ENCODE measurements at places on chromosomes 12 and 14.

DNA sequence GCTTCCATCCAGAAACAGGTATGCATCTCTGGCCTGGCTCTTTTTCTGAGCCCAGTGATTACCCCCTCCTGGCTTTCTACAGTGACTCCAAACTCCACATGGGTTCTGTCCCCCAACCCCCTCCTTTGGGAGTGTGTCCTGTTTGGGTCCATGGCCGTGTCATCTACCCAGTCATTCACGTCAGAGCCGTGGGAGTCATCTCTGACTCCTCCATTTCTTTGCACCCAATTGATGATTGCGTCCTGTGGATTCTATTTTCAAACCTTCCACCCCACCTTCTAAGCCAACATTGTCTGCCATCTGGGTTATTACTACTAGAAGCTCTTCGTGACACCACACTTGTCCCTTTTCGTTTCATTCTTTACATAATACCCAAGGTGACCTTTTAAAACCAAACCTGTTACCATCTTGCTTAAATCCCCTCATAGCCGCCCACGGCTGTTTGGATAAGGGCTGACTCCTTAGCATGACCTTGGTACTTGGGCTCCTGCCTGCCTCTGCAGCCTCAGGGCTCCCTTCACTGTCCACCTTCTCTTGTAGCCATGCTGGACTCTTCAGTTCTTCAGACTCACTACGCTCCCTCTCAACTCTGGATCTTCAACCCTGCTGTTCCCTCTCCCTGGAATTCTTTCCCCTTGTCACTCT lies 38.1 kb upstream of the NT5DC3 start:
- DNase-seq, result no peak

DNA sequence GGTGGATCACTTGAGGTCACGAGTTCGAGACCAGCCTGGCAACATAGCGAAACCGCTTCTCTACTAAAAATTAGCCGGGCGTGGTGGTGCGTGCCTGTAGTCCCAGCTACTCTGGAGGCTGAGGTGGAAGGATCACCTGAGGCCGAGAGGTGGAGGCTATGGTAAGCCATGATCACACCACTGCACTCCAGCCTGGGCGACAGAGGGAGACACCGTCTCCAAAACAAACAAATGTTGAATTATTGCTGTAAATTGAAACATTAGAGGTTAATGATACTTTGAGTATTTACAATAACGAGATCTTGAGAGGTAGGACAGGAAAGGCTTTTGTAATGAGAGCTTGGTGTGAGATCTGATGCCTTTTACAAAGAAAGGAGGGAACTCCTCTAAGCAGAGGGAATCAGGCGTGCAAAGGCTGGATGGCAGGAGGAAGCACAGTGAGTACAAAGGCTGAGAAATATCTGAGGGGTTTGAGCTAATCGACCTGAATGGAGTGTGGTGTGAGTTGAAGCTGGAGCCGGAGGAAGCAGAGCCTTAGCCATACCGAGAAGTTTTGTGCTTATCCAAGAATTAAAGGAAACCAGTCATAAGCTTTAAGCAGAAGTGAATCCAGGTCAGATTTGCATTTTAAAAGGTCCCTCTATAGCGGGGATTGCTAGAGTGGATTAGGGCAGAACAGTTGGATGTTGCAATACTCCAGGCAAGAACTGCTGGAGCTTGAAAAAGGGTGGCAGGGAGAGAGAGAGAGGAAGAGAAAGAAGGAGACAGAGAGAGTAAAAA lies 1.1 kb downstream of the RHNO1 start:
- DNase-seq, result no peak

GRCh38 chr12:24760162-24760561 lies 188.7 kb downstream of the BCAT1 start:
- no peak for DNase-seq

GRCh38 chr14:20455355-20456300 lies 602 bp downstream of the APEX1 start:
- DNase-seq, result no peak

- no peak for DNase-seq
These were observed 59.7 kb downstream of the PIK3C2G start for GRCh38 chr12:18320976-18321375.

- no peak for DNase-seq
These were observed 41.6 kb upstream of the CAPRIN2 start for GRCh38 chr12:30796313-30796780.

DNA sequence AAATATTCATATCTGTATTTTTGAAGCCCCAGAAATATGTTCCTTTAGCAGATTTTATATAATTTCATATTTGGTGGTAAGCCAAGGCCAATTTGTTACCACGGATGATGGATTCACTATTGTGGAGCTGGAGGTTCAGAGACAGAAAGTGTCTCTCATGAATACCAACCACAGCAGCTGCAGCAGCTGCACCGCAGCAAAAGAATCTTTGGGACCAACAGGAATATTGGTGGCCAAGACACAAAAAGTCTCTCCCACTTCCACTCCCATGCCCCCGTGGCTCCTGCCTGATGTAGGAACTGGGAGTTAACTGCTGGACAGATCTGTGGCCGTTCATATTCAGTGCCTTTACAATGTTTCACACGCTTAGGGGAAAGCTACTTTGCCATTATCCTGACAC lies 155.3 kb downstream of the ADAMTS20 start:
- DNase-seq, result no peak

GRCh38 chr12:105832021-105832420 lies 306.7 kb downstream of the NUAK1 start:
- DNase-seq, result no peak

DNA sequence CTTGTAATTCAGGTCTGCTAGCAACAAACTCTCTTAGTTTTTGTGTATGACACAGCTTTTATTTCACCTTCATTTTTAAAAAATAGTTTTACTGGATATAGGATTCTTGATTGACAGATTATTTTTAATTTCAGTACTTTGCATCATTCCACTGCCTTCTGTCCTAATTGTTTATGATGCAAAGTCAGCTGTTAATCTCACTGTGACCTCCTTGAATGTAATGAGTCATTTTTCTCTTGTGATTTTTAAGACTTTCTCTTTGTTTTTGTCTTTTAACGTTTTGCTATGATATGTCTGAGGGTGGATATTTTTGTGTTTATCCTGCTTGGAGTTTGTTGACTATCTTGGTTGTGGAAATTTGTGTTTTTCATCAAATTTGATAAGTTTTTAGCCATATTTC lies 126.3 kb upstream of the FBXO33 start:
- DNase-seq, result no peak

DNA sequence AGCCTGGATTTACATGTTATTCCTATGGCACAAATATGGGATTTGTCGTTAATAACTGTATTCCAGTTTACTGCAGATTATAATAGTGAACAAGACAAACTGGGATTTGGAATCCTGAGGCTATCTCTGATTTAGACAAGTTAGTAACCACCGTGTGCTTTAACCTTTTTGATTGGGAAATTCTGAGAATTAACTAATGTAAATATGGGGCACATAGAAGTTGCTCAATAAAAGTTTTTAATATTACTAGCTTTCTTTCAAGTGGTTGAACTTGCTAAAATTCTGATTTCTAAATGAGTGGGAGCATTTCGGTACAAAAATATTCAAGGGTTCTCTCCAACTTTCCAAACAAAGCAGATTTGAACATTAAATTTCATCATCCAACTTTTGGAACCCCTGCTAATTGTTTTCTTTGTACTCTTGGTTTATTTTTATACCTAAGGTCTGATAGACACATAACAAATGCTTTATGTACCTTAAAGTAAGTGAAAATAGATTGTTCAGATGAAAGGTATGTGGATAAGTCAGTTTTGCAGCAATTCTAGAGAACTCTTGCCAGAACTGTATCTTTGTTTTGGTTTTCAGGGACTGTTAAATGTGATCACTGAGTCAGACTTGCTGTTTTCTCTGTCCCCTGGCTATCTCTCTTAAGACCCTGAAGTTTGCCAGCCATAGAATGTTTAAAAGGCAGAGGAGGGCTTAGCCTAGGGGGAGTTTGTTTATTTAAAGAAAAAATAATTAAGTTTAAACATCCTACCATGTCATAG lies 57.5 kb downstream of the FRS2 start:
- no peak for DNase-seq

DNA sequence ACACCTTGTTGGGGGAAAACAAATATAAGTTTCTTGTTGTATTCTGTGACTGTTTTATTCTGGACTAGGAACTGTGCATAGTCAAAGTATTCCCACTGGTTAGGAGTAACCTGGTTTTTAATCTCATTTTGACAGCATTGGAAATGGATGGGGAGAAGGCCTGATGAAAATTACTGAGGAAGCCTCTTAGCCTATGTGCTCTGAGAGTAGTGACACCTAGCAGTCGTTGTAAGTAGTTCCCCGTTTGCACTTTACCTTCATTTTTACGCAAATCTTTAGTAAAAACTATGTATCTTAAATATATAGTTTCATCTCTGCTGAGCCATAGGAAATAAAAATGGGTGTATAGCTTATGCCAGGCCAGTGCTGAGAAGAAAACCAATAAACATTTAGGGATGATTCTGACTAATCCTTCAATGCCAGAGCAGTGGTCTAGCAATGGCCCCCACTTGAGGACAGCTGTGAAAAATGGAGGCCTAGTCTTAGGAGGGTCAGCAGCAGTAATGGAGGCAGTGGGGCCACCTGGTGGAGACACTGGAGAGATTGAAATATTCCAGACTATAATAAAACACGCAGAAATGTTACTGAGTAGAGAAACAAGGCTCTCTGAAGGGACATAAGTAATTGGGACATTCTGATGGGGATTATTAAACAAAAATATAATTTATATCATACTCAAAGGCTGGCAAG lies 133.2 kb upstream of the NOVA1 start:
- DNase-seq, result no peak

DNA sequence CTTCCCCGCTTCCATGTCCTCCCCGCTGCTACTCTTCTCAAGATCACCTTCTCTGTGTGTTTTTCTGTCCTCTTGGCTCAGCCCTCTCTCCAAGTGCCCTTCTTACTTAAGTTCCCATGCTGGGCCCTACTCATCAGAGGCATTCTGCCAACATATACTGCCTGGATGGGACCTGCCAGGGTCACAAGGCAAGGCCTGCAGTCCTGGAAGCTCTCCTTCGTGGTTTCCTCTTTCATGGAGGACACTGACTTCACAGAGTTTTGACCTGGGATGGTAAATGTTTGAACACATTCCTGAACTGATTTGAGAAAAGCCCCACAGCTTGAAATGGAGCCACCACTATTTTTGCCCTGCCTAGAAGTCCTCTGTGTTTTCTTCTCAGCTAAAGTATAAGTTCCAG lies 140.9 kb downstream of the TMEM30B start:
- no peak for DNase-seq

- no peak for DNase-seq
These were observed 174.7 kb upstream of the HIF1A start for GRCh38 chr14:61520576-61520975.

GRCh38 chr12:65624554-65625086 lies 199.7 kb upstream of the HMGA2 start:
- DNase-seq, result no peak

DNA sequence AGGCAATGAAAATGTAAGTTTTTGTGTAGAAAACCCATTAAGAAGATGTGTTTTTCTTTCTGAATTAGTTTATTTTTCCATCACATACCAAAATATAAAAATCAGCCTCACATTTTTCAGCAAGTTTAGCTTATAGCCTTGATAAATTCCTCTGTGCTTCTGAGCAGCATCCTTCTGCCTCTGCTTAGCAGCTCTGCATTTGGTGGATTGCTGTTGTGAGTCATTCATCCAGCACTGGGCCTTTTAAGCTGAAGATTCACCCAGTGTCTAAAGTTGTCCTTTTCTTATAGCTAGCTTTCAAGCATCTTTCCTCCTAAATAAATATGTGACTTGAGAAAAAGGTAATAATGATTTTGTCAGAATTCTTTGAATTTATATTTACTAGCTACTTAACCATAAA lies 206.1 kb downstream of the PCNX1 start:
- no peak for DNase-seq

GRCh38 chr12:46383654-46384450 lies 11.3 kb upstream of the SLC38A2 start:
- DNase-seq, result no peak

DNA sequence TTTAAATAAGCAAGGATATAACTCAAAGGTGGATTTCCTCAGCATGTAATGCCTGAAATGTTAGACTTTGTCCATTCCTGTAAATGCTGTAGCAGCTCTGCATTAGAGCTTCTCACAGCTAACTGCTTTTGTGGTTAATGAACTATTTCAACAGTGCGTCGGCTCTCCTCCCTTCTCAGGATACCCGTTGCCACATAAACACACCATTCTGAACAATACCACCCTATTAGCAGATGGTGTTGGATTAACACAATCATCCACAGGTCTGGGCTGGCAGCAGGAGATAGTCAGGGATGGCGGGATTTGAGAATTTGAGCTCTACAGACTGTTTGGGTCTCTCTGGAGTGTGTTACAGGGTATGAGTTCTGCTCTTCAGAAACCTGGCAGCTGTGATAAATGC lies 33.5 kb upstream of the C12orf42 start:
- no peak for DNase-seq

- no peak for DNase-seq
These were observed 100.9 kb upstream of the PARP11 start for GRCh38 chr12:3973973-3974644.

DNA sequence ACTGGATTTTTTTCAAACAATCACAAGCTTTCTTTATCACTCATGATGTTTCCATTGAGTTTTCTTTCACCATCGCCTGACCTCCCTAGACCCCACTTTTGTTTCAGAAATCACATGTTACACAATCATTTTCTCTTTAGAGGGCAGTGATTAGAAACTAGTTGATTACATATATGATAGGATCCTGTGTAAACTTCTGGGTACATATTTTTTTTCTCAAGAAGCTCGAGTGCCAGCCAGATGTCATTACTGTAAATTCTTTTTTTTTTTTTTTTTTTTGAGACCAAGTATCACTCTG lies 62.4 kb upstream of the PSMA6 start:
- DNase-seq, result no peak

GRCh38 chr12:15543347-15543746 lies 221.0 kb downstream of the PTPRO start:
- no peak for DNase-seq

DNA sequence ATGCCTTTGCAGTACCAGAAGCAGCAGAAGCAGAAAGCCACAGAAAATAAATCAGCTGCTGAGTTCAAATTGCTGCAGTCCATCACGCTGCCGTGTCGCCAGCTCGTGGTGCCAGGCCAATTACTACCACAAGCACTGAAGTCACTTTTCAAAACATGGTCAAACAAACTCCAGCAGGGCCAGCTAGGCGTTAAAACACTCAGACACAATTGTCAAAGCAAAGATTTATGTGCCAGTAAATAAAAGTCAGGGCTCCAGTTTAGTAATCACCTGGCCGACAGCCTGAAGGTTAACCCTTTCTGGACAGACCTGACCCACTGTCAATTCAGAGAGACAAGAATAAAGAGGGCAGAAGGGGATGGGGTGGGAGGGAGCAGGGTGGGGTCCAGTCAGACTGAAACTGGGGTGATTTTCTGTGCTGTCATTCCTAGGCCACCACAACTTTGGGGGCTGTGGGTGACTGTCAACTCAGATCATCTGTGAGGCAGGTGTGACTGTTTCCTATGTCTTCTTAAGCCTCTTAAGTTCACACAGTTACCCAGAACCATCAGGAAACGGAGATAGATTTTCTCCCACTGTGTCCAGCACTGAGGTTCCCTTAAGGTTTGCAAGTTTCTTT lies 109.8 kb upstream of the FUT8 start:
- DNase-seq, result no peak

GRCh38 chr12:112314981-112315380 lies 67.2 kb downstream of the HECTD4 start:
- DNase-seq, result no peak
